ENCODE measurements at places on chromosomes 5 and 9.

GRCh38 chr5:172429201-172429940, 25.0 kb downstream of the SH3PXD2B start:
- DNase-seq, result no peak

DNA sequence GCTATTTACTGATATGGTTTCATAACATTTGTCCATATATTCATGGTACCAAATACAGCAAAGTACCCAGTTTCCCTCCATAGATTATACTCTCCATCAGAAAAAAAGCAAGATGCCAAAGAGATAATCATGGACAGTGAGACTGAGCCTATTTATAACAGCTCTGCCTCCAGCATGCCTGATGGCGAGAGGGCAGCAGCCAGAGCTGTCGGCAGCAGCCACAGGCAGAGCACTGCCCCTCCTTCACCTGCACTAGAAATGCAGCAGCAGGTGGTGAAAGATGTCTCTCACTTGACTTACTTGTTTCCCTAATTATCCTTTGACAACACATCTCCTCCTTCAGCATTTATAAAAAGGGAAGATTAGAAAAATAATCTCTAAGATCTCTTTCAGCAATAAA, 32.4 kb downstream of the CTNNAL1 start:
- DNase-seq, result no peak

DNA sequence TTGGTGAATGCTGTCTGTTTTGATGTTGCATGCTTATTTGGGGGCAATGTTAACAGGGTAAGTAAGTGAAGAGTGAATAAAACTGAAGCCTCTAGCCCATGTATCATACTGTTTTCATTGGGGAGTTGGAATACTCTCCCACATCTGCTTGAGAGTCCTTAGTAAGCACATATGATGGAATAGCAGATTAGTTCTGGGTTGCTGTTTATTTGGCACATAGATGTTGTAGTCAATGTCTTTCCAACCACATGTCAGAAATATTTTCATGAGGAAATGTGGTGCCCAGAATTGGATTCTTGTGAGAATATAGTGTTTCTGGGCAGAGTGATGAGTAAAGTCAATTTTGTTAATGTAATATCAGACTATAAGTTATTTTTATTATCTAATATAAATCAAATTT, 611.7 kb upstream of the FTMT start:
- no peak for DNase-seq

DNA sequence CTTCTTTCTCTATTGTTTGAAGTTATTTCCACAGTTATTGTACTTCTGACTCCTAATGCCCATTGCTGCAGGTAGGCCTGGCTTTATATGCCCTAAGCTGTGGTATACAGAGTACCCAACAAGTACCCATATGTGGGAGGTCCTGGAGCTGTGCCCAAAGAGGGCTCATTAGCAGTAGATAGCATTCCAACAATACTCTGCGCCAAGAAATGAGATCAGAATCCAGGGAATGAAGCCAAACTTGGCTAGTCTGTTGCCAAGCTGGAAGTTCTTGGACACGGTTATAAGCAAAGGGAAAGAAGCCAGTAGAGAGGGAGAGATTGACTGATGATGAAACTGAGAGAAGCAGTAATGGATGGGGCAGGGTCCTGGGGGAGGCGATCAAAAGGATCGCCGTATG, 29.7 kb upstream of the FAM169A start:
- DNase-seq, result no peak

DNA sequence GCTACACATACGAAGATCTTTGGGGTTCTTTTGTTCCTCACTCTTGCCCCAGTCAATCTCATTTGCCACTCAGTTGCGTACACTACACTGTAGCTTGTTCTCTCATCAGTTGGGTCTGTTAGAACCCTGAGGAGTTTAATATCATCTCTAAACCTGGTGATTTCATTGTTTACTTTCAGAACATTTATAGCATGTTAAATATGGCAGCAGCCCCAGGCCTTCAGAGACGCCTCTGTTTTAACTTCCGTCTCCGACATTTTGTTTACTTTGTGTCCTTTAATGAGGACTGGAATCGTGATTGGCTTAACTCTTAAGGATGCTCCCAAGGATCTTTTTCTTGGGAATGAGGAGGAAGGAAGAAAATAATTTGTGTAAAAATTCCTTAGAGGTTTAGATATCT, 510.1 kb downstream of the NR2F1-AS1 start:
- DNase-seq, result no peak

GRCh38 chr5:9820691-9821449, 190.7 kb upstream of the TAS2R1 start:
- no peak for DNase-seq

DNA sequence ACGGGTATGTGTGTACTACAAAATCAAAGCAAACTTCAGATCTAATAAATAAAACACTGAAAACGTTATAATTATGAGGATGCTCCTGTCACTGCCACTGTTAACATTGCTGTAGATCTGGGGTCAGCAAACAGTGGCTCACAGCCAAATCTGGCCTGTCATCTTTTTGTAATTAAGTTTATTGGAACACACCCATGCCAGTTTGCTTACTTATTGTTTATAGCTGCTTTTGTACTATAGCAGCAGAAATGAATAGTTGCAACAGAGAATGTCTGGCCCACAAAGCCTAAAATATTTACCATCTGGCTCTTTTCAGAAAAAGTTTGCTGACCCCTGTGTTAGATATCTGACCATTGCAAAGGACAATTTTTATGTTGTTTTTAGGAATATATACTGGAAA, 32.1 kb downstream of the PRRC1 start:
- DNase-seq, result no peak

All from OCI-LY7 (cell line).